Stromal cell of bone marrow (primary cell): ENCODE measurements at places on chromosomes 5 and 9.
A peak's percentile ranks its signal among the peaks of the same experiment; 100 is the strongest.

DNA sequence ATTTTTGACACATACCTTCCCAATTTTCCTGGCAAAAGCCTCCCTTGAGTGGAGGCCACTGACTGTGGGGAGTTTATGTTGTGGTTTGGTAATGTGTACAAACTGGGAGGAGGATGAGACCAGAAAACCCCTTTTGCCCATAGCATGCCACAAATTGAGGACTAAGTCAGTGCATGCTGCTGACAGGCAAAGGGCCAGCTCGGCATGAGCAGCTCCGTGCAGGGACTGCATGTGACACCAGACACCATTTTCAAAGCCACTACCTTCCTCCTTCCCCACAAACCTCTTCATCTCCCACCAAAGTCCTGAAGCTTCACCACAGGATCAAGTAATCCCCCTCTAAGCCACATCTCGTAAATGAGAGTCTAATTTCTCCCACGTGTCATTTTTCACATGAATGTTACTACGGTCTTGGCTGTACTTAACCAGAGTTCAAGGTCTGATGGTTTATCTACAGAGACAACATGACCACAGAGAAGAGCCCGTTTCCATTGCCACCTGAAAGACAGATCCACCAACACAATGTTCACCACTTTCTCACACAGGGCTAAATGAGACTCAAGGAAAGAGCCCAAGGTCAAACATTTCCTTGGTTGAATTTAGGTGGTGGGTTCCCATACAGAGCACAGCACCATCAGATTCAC lies 106.5 kb downstream of the NFIB start:
- DNase-seq: no peak

DNA sequence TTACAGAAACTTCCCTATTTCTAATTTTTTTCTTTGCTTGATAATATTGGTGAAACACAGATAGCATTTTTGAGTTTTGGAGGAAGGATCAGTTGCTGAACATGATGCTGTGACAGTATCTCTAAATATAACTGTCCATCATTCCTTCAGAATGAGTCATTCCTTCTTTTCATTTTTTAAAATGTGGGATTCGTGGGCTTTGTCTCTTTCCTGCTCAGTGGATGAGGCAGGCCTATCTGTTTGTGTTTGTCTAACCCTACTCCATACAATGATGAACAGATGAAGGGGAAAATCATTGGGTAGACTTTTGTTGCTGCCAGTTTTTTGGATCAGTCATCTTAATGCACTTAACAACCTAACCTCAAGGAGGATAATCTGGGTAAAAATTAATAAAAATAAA lies 15.7 kb upstream of the OR13C8 start:
- DNase-seq: peak; percentile 6

- DNase-seq: no peak
Measured at GRCh38 chr9:15426019-15426418, 3.3 kb downstream of the SNAPC3 start.

- no peak for DNase-seq
Measured at GRCh38 chr9:94718936-94719335, 7.6 kb upstream of the AOPEP start.

DNA sequence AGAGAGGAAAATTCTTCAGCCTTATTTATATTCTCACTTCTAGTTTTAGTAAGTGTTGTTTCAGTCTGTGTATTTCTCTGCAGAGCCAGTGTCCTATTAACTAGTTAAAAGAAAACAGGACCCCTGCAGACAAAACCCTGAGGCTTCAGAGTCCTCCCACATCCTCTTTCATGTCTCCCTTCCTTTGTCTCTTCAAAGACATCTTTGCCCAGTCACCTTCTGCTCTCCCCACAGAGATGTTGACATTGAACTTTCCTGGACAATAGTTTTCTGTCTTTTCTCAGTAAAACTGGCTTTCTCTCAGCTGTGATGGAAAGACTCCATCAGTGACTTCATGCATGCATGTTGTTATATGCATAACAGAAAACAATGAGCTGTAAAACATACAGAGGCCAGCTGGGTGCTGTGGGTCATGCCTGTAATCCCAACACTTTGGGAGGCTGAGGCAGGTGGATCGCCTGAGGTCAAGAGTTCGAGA lies 20.2 kb downstream of the GRAMD2B start:
- DNase-seq: no peak

- DNase-seq: peak; percentile 80
Measured at GRCh38 chr5:110769000-110769681, 30.3 kb downstream of the SLC25A46 start.

GRCh38 chr9:88732128-88732527 lies 197.2 kb downstream of the NXNL2 start:
- DNase-seq: peak; percentile 71

DNA sequence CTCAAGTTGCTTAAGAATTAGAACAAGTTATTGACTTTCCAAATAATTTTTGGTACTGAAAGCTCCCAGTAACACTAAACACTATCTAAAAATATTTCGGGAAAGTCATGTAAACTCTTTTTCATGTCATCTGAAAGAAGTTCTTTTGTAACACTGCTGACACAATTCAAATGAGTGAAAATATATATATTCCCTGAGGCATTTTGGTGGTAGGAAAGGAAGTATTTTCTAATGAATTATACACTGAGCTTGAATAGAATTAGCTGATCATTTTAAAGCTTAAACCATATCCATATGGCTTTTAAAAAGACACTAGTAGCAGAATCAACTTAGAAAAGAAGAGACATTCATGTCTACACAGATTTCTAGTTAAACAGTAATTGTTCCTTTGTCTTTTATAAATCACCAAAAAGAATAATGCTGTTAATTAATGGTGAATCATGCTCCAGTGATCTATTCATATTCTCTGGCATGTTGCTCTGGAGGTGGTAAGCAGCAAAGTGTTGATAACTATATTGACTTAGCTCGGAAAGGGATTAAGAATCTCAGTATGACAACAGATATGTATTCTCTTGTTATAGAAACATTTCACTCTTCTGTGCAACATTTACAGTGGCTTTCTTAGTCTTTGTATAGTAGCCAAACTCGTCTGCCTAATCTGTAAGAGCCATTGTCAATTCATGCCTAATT lies 27.4 kb upstream of the RFX3 start:
- no peak for DNase-seq

- DNase-seq: no peak
Measured at GRCh38 chr5:43019291-43019613, 20.9 kb downstream of the ANXA2R start.

- DNase-seq: no peak
Measured at GRCh38 chr9:77510666-77511065, 137.5 kb downstream of the GNA14 start.

- no peak for DNase-seq
Measured at GRCh38 chr9:126150411-126151030, 176.1 kb upstream of the MVB12B start.

- no peak for DNase-seq
Measured at GRCh38 chr5:1360861-1361260, 16.0 kb upstream of the CLPTM1L start.

- DNase-seq: no peak
Measured at GRCh38 chr5:159465604-159466003, 135.3 kb upstream of the IL12B start.

DNA sequence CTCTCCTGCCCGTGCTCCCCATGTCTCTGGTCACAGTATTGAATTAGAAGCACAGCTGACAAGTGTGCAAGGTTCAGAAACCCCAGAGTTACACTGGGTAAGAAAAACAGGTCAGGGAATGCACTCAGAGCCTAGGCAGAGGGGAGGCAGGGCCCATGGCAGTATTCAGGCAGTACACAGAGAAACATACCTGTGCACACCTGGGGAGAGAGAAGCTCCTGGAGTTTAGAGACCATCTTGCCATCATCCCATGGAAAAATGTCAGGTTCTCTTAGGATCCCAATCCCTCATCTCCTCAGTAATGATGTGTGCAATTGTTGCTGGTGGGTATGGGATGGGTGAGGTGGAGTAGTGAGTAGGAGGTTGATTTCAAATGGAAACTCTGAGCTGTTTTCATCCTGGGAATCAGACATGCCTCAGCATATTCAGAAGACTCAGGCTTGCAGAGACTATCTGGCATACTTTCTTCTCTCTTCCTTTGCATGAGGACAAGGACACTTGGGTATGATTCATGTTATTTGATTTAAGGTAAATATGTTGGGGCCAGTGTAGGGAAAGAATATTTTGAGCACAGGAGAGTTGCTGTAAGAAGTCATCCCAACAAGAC lies 228.5 kb downstream of the ESM1 start:
- peak; percentile 50 for DNase-seq

DNA sequence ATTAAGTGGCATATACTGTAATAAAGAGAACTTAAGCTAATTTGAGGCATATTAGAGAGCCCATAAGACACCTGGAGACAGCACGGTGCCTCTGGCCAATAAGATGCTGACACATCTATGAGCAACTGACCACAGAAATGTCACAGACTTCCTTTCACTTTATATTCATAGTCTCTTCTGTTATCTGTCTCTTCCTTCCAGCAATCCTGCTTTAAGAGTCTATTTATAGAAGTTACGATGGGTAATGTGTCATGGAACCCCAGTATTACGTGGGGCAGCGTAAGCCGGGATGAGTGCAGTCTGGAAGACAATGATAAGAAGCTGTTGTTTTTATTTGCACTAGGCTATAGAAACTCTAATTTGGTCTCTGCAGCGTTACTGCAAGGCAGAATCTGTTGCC lies 136.8 kb downstream of the CFAP90 start:
- no peak for DNase-seq

GRCh38 chr9:27572566-27572917 lies 739 bp downstream of the C9orf72 start:
- DNase-seq: peak; percentile 17

GRCh38 chr9:131803758-131804411 lies 64.0 kb upstream of the RAPGEF1 start:
- DNase-seq: no peak

DNA sequence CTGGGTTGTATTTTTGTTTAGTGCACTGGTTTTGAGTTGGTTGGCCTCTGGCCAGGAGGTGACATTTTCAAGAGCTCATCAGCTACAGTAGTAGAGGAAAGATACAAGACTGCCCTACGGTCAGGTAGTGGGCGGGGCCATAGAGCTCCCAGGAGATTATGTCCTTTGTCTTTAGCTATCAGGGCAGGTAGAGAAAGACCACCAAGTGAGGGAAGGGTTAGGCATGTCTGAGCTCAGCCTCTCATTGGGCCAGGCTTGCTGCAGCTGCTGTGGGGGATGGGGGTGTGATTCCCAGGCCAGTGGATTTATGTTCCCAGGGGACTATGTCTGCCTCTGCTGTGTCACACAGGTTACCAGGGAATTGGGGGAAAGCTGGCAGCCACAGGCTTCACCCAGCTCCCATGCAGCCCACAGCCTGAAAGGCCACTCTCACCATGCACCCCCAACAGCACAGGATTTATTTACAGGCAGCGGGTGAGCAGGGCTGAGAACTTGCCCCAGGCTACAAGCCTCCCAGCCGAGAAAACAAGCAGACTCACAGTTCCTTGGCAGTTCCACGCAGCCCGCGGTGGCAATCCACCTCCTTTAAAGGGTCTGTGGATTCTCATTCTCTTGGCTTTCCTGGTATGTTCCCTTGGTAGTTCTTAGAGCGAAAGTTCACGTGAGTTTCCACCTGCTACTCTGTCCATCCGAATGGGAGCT lies 37.5 kb upstream of the BOD1 start:
- no peak for DNase-seq

GRCh38 chr5:1634337-1634661 lies 110.5 kb upstream of the LPCAT1 start:
- no peak for DNase-seq

- DNase-seq: no peak
Measured at GRCh38 chr5:135222171-135222681, 176.8 kb downstream of the MACROH2A1 start.

GRCh38 chr5:125236007-125236406 lies 489.6 kb upstream of the ZNF608 start:
- DNase-seq: no peak

- no peak for DNase-seq
Measured at GRCh38 chr9:90965226-90966030, 163.8 kb downstream of the SYK start.

DNA sequence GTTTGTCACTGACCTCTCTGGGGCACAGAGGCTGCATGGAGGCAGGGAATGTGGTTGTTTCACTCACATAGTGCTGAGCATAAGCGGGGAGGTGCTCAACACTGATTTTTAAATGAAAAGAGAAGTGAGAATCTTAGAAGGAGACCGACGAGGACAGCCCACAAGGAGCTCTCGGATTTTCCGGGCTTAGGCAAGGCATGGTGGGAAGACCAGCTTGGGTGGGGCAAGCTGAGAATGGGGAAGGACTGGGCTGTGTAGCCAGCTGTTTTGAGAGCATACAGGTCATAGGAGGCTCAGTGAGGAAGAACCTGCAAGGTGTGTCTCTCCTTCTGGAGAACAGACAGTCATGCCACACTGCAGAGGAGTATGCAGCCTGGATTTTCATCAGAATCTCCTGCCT lies 86.0 kb upstream of the TNFSF8 start:
- DNase-seq: no peak

GRCh38 chr9:92954049-92954861 lies 6.9 kb downstream of the FGD3 start:
- no peak for DNase-seq

DNA sequence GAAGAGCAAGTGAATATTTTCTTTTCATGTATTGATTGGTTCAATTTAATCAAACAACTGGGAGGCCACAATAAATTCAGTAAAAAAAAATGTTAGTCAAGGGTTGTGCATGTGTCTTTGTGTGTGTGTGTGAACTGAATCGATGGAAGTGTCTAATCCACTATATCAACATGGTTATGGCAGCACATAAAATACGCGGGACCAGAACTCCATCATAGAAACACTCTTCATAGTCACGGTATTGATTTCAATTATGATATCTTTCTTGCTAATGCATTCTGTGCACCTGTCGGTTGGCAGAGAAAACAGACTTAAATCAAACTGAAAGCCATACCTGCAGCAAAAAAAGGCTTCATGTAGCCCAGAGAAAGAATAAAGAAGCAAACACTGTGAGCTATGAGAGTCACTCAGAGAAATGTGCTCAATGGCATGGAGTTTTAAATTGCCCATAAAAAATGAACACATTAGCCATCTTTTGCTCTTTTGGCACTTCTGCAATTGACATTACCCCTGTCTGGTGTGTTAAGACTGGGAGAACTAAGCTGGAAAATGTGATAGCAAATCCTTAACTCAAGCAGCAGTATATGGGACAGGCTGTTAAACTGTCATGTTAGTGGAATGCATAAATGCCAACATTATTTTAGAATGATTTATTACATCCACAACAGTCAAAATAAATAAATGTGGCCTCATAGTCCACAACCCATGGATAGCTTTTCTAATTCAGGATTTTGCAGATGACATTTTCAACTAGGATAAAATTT lies 642.4 kb upstream of the C9orf72 start:
- DNase-seq: no peak

- peak; percentile 21 for DNase-seq
Measured at GRCh38 chr9:127360250-127360649, 36.7 kb upstream of the SLC2A8 start.
